ENCODE measurements at places on chromosomes 2 and 18.

- DNase-seq = no peak
Observed at GRCh38 chr2:53863538-53864227, 3.9 kb upstream of the GPR75 start.

GRCh38 chr18:10351219-10351818 is 103.1 kb upstream of the APCDD1 start:
- no peak for DNase-seq

GRCh38 chr2:182951948-182952663 is 85.7 kb upstream of the FRZB start:
- no peak for DNase-seq

GRCh38 chr2:28801726-28802125 is 8.9 kb upstream of the SPDYA start:
- DNase-seq = no peak

DNA sequence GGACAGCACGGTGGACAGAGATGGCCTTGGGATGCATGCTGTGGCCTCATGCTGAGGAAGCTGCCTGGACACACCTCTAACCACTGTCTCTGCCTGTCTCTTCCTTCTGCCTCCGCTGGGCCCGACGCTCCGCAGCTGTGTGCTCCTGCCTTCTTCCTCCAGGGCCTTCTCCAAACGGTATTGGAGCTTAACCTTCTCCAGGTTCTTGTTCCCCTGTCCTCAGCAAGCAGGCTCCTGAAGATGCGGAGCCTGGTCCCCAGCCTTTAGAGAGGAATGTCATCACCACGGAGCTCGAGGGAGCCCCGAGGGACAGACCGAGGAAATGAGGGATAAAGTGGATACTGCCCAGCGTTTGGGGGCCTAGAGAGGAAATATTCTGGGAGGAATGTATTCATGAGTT is 155.1 kb downstream of the DYSF start:
- no peak for DNase-seq
